Activated T-helper 1 cell treated with anti-CD3 and anti-CD28 coated beads, Interleukin-12 subunit alpha, Interleukin-12 subunit beta, Interleukin-2, Interleukin-4 antibody, amounts not matched to agents 30 ng/mL and 10 ng/mL and 1 ng/mL, durations not matched to agents 14 hours and 24 hours and 36 hours (primary cell): ENCODE measurements at places on chromosomes 5 and 9. TPM values are rescaled to one million over a fixed set of nuclear protein-coding genes. Genes with fewer than 3 reads are reported as not detected.

DNA sequence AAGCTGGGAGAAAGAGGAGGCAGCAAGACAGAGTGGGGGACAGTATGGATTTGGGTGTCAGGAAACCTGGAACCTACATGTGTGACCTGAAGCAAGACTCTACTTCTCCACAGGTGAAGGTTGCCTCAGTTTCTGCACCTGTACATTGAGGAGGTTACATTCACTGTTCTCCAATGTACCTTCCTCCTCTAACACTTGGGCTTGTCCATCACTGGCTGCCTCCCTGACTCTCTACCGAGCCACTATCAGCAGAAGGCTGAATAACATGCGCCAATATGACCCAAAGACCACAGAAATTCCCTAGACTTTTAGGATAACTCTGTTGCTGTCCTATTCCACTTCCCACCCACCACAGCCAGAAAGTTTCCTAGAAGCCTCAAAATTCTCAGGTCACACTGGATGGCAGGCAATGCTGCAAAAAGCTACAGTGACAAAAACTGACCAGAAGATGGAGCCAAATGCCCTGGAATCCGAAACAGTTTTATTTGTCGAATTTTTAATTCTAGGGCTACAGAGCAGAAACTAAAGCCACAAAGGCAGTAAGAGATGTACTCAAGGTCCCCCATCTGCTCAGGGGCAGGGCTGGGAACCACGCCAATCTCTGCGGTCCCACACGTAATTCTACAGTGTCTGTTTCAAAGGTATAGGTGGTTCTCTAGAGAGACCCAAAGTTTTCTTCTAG lies 64.4 kb downstream of the FAM114A2 start:
- no peak overlapping the region for H3K4me3 ChIP-seq
- no peak for DNase-seq
- H3K4me1 ChIP-seq = no peaks in the 10 kb centered on the region
- H3K27me3 ChIP-seq = peaks cover 15% of the 10 kb centered on the region
- no peaks in the 10 kb centered on the region for H3K36me3 ChIP-seq

DNA sequence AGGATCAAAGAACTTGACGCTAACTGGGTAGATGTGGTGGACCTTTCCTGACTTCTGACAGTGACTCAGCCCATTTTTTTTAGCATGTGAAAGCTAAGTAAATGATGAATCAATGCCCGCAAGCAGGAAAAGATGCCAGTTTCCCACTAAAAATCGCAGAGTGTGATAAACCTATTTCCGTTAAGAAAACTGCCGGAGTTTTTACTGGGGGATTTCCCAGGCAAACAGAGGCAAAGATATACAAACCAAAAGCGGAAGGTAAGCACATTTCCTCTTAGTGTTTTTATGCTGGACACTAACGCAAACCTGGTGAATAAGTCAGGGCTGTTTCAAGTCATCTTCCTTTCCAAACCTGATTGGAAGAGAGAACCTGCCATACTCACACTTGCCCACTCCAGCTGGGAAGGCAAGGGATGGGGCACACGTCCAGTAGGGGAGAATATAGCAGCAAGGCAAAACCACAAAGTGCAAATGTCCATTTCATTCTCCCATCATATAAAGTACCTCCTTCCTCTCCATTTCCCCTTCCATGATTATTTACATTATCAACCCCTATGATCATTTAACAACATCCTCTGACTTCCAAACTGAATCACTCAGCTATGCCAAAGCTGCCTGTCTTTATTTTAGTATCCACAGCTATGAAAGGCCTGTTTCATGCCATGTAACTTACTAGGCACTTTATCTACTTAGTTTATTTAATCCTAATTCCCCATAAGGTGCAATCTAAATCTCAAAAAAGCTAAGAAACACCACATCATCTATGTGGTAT lies 349.7 kb upstream of the RFX3 start:
- no peak overlapping the region for H3K4me3 ChIP-seq
- no peaks in the 10 kb centered on the region for H3K27me3 ChIP-seq
- peaks cover 5% of the 10 kb centered on the region for H3K4me1 ChIP-seq
- H3K27ac ChIP-seq = peak overlapping the region; percentile 60
- peaks cover 2% of the 10 kb centered on the region for H3K36me3 ChIP-seq

GRCh38 chr9:71885467-71885866 lies 25.5 kb downstream of the ABHD17B start:
- peak overlapping the region; percentile 12 for H3K4me3 ChIP-seq
- H3K4me1 ChIP-seq = peaks cover 39% of the 10 kb centered on the region
- peaks cover 43% of the 10 kb centered on the region for H3K36me3 ChIP-seq
- no peaks in the 10 kb centered on the region for H3K27me3 ChIP-seq
- DNase-seq = no peak
- H3K27ac ChIP-seq = peak overlapping the region; percentile 71

- no peak overlapping the region for H3K4me3 ChIP-seq
- H3K36me3 ChIP-seq = no peaks in the 10 kb centered on the region
- no peaks in the 10 kb centered on the region for H3K4me1 ChIP-seq
- no peak for DNase-seq
- peaks cover 79% of the 10 kb centered on the region for H3K27me3 ChIP-seq
These were observed 5.0 kb downstream of the DMRT3 start for GRCh38 chr9:981491-981898.

The ASPN gene
- total RNA-seq = not detected in 2 replicates
